NCI-H2227 treated with DMSO at 0.1 percent for 48 hours (cell line): ENCODE measurements at places on chromosomes 16 and 17.
A peak's percentile ranks its signal among the peaks of the same experiment; 100 is the strongest.

GRCh38 chr17:44004761-44005526 is 522 bp downstream of the NAGS start:
- no peak for DNase-seq

DNA sequence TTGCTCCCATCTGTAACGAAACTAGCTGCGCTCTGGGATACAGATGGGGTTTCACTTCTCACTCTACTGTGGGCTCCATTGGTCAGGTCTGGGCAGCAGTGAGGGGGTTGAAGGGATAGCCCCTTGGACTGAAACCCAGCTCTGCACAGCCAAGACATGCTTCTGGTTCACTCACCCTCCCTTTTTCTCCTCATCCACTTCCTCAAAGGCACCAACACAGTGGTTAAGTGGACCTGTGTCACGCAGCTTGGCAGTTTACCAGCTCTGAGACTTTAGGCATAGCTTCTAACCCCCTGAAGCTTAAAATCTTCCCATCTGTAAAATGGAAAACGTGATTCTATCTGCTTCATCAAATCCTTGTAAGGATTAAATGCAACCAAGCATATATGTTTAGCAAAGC is 11.5 kb upstream of the KRT38 start:
- DNase-seq = no peak

GRCh38 chr16:17303101-17303500 is 167.7 kb downstream of the XYLT1 start:
- DNase-seq = no peak

DNA sequence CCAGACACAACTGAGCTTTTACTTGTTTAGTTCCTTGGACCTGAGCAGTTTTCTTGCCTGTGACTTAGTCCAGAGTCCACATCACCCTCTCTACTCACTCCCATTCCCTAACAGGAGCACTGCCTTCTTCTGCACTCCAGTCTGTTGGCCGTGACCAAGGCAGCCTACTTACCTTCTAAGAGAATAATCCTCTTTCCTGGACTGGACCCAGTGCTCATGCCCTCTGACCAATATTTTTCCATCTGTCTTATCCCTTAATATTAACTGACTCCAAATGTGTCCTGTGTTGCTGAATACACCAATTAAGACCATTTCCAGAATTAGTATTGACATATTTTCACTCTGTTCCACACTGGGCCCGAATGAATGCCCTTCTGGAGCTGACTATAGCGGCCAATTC is 681.0 kb upstream of the KIF2B start:
- no peak for DNase-seq

DNA sequence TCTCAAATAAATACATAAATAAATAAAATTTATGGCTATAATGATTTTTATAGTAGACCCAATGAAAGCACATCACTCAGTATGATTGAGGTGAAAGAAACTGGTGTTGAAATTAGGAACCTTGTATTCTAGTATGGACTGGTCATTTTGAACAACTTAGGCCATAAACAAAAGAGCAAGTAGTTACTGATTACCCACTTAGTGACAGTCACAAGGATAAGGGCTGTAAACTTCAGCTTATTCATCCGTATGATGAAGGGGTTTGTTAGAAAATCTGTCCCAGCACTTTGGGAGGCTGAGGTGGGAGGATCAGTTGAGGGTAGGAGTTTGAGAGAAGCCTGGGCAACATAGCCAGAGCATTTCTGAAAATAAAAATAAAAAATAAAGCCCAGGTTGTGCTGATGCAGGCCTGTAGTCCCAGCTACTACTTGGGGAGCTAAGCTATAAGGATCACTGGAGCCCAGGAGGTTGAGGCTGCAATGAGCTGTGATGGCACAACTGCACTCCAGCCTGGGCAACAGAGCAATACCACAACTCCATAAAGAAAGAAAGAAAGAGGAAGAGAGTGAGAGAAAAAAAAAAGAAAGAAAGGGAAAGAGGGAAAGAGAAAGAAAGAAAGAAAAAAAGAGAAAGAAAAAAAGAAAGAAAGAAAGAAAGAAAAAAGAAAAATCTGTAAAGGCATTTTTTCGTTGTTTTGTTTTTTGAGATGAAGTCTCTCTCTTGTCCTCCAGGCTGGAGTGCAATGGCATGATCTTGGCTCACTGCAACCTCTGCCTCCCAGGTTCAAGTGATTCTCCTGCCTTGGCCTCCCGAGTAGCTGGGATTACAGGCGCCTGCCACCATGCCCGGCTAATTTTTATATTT is 4.2 kb upstream of the SPAG9 start:
- no peak for DNase-seq

- DNase-seq = peak; percentile 28
Observed at GRCh38 chr17:8016632-8017424, 14.4 kb downstream of the GUCY2D start.

DNA sequence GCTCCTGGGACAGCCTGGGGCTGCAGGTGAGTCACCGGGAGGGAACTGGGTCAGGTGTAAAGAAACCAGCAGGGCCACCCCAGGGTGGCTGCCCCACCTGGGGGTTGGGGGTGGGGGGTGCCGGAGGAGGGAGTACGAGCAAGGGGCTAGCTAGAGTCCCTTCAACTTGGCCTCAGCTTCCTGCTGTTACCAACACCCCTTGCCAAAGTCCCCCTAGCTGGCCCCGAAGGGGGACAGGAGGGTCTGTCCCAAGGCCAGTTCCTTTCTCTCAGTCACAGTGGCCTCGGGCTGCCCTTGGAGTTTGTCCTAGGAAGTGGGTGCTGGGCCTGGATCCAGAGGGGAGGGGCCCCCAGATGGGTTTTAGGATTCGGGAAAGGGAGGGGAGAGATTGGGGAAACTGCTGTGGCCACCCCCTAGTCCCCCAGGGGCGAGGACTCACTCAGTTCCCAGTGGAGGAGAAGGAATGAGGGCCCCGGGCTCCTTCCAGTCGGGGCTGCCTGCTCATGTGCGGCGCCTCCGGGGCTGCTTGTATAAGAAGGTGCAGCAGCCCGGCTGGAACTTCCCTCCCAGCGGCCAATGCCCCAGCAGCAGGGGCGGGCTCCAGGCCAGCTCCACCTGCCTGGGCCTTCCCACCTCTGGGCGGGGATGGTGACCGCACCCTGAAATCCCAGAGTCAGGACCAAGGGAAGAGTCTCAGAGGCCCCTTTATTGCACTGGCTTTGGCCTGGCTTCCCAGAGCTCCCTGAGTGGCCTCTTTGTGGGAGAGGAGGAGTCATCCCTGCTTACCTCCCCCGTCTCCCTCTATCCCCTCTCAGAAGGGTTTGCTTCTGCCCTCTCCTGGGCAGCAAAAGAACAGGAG is 7.3 kb downstream of the ARHGAP27 start:
- peak; percentile 71 for DNase-seq

DNA sequence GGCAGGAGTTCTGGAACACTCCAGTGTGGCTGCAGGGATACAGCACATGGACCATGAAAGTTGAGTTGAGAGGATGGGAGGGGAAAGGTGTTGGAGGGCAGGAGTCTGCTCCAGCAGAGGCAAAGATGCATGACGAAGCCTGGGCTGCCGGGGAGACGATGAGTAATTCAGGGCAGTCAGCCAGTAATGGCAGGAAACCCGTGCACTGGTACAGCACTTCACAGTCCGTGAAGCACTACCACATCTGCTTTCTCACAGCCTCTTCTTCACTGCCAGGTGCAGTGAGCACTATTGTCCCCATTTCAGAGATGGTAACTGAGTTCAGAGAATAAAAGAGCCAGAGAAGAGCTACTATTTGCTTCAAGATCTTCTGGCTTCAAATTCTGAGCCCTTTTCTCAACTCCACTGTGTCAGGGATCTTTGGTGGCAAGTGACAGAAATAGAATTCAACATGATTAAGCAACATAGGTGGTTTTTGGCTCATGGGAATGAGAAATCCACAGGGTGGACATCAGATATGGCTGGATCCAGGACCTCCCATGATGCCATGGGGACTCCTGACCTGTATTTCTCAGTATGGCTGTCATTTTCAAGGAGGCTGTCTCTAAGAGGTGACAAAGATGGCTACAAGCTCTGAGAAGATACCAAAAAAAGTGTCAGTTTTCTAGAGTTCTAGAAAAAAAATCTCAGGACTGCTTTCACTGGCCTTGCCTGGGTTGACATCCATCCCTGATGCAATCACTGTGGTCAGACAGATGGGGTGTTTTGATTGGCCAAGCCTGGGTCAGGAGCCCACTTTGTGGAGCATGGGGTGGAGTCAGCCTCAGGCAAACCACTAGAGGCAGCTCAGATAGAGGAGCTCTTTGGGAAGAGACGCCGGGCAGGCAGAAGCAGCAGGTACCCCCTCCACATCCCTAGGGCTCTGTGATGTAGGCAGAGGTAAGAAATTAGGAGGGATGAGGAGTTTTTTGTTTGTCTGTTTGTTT is 24.7 kb downstream of the IL21R start:
- no peak for DNase-seq

GRCh38 chr16:31219154-31219741 is 2.3 kb upstream of the PYDC1 start:
- no peak for DNase-seq

GRCh38 chr16:23670137-23670776 is 8.4 kb upstream of the PLK1 start:
- no peak for DNase-seq

- DNase-seq = no peak
Observed at GRCh38 chr17:80212511-80212910, 7.6 kb downstream of the SGSH start.

GRCh38 chr16:71883168-71883848 is 674 bp downstream of the ZNF821 start:
- DNase-seq = no peak

DNA sequence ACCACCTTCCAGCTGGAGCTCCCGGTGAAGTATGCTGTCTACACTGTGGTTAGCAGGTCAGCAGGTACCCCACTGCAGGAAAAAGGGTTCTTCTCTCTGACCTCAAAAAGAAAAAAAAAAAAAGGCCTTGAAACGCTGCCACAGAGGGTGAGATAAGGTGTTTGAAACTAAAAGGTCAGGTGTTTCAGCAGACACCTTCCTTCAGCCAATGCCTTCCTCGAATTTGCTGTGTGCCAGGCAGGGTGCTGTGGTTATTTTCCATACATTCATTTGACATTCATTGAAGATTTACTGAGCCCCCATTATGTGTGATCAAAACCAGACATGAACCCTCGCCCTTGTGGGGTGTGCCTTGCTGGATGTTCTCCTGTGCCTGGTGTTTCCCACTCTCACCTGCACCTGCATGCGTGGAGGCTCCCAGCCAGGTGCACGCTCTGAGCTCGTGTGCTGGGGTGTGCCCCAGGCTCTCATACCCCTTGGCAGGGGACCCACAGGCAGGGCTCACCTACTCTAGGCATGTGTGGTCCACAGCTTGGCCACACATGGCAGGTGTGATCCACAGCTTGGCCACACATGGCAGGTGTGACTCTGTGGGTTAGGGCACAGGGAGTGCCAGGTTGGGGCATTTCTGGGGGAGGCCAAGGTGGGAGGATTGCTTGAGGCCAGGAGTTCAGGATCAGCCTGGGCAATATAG is 15.8 kb upstream of the ITGAD start:
- no peak for DNase-seq

GRCh38 chr17:80129006-80129565 is 17.8 kb downstream of the EIF4A3 start:
- no peak for DNase-seq

- DNase-seq = no peak
Observed at GRCh38 chr17:38740806-38741205, 7.3 kb downstream of the PCGF2 start.

GRCh38 chr16:24140730-24141129 is 115.4 kb upstream of the CACNG3 start:
- no peak for DNase-seq

DNA sequence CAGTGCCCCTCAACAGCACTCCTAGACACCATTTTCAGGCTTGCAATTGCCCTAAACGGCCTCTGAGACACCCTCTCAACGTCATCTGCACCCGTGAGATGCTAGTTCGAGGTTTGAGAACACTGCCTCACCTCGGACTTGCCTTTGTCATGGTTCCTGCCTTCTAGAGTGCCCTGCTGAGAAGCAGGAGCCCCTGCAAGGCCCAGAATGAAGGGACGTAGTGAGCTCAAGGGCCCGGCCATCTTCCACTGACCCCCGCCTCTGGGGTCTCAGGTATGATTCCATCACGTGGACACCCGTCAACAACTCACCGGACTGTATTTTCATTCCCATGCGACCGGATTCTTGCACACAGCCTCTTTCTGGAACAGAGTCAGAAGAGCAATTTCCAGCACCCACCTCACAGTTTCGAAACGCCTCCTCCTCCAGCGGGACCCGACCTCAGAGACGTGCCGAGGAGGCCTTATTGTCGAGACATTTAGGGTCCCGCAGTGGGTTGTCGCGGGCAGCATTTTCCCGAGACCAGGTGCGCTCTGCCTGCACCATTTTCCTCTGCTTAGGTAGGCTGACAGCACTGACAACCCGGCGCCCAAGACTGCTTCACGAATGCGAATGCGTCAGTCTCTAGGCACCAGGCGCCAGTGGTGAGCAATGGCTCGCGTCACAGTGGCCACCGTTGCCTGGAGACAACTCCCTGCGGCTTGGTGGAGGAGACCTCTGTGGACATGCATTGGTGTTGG is 999.9 kb downstream of the KCNJ18 start:
- no peak for DNase-seq

GRCh38 chr16:89484041-89484501 is 6.3 kb downstream of the ANKRD11 start:
- DNase-seq = no peak

DNA sequence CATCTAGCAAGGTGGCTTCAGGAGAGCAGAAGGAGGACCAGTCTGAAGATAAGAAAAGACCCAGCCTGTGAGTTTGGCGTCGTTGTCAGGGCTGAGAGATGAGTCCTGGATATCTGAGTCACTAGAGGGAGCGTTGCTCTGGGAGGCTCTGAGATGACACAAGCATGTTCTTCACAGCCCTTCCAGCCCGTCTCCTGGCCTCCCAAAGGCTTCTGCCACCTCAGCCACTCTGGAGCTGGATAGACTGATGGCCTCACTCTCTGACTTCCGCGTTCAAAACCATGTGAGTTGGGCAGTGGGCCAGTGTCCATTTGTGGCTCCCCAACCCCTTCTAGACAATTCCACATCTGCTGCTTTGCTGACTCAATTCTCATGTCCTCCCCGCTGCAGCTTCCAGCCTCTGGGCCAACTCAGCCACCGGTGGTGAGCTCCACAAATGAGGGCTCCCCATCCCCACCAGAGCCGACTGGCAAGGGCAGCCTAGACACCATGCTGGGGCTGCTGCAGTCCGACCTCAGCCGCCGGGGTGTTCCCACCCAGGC is 2.3 kb downstream of the TGFB1I1 start:
- DNase-seq = no peak
